Mucosa of gallbladder (tissue), 1 donor: ENCODE measurements at places on chromosomes 4 and X.

GRCh38 chrX:25004485-25005032 lies 11.2 kb downstream of the ARX start:
- DNase-seq: no peak

GRCh38 chr4:153651587-153651986 lies 32.5 kb upstream of the TLR2 start:
- peak; percentile 26 for DNase-seq

DNA sequence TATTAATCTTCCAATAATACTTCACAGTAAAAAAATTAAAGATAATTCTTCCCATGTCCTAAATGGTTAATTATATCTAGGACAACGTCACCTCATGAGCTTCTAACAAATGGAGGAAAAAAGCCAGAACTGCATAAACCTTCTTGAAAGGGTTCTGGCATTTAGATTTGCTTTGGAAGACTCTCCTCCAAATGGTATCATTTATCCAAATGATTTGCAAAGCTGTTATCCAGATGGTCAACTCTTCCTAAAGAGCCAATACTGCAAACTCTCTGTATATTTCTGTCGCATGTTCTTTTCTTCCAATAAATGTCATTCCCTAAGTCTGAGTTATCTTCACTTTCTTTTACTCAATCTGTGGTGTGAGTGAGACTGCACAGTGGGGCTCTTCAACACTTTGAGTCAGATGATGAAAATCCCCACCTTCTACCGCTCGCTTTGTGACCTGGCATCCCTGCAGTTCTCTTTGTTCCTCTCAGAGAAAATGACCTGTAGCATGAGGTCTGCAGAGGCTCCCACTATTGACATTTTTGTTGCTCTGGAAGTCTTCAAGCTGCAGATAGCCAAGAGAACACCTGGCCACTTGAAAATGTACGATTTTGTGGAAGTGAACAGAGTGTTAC lies 52.9 kb downstream of the TMEM150C start:
- DNase-seq: no peak

- DNase-seq: no peak
These were observed 66.2 kb downstream of the ASB9 start for GRCh38 chrX:15203694-15204093.

- DNase-seq: peak; percentile 3
These were observed 107.4 kb upstream of the MAMLD1 start for GRCh38 chrX:150255441-150256296.

- no peak for DNase-seq
These were observed 8.6 kb upstream of the SMIM20 start for GRCh38 chr4:25905371-25905770.

- no peak for DNase-seq
These were observed 109.5 kb downstream of the GK start for GRCh38 chrX:30762755-30763154.

DNA sequence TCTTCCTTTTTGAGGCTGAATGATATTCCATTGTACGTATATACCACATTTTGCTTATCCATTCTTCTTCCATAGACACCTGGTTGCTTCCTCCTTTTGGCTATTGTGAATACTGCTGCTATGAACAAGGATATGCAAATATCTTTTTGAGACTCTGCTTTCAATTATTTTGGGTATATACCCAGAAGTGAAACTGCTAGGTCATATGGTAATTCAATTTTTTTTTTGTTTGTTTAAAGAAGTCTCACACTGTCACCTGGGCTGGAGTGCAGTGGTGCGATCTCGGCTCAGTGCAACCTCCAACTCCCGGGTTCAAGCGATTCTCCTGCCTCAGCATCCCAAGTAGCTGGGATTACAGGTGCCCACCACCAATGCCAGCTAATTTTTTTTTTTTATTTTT lies 75.3 kb downstream of the METTL14 start:
- no peak for DNase-seq

- DNase-seq: no peak
These were observed 639 bp upstream of the PRDM5 start for GRCh38 chr4:120923207-120923522.

GRCh38 chr4:40196724-40197281 lies at the start of gene RHOH:
Gene RHOH (plus strand): TSS chr4:40197031. CDS start chr4:40243387, 46,356 bp downstream.
- DNase-seq: no peak

GRCh38 chr4:8283631-8284121 lies 14.1 kb downstream of the HTRA3 start:
- no peak for DNase-seq

DNA sequence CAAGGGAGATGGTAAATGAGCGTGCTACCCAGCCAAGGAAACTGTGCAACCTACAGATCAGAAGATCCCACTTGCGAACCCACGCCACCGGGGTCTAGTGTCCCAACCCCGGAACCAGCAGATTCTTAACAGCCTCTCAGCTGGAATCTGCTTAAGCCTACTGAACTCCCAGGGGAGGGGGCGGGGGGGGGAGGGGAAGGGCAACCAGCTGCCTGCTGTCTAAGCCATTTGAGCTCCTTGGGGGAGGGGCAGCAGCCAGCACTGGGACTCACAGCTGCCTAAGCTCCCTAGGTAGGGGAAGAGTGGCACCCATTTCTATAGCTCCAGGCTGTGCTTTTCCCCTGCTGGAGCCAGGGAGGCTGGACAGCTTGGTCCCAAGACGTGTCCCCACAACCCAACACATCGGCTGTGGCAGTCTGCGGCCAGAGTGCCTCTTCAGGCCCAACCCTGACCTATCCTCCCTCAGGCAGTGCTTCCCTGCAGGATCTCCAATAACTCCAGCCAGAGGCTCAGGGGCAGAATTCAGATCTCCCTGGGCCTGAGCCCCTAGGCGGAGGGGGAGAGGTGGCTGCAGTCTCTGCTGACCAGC lies 289.2 kb downstream of the LDB2 start:
- no peak for DNase-seq

DNA sequence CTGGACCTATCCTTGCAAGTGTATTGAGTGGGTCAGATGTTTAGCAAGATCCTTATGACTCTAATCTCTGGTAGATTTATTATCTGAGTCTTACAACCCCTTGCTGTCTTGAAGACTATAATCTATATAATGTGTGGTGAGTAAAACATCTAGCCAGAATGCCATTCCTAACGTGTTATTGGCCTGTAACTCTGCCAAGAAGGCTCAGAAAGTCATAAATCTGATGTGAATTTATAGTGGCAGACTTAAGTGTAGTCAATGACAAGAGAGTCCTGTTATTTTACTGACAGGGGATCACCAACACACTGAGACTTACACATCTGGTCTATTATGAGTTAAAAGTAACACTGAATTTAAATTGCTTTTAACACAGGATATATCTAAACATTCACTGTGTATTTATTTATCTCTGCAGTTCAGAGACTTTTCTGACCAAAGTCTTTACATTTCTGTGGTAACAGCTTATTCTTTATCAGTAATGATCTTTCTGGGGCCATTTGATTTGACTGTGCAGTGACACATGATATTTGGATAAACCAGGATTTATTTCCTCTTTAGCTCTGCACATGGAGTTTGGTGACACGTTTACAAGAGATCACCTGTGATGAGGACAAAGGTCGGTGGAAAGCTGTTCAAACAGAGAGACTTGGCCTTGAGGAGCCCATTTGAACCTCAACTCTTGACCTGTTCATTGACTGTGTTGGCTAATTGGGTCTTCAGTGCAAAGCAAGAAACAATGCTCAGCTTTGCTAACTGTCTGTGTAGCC lies 415.8 kb downstream of the STIM2 start:
- DNase-seq: peak; percentile 27

GRCh38 chrX:107560980-107561379 lies 67.3 kb upstream of the PRPS1 start:
- DNase-seq: no peak

DNA sequence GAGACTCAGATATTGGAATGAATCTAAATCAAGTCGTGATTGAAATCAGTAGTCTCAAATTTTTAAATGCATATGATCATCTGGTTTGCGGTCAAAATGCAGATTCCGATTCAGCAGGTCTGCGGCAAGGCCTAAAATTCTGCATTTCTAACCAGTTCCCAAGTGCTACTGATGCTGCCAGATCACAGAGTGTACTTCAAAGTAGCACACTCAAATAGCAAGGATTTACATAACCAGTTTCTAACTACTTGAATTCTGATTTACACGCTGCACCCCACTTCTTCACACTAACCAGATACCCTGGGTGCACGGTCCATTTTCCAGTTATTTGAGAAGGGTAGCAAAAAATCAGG lies 752 bp downstream of the MBTPS2 start:
- DNase-seq: no peak

GRCh38 chrX:15749642-15750610 lies 11.9 kb downstream of the CA5B start:
- DNase-seq: peak; percentile 17

- no peak for DNase-seq
These were observed 296.3 kb upstream of the KLF3 start for GRCh38 chr4:38367642-38368174.

- no peak for DNase-seq
These were observed 921.9 kb upstream of the DIAPH2 start for GRCh38 chrX:95762716-95763115.

- DNase-seq: no peak
These were observed 66.1 kb upstream of the EFNB1 start for GRCh38 chrX:68762766-68763165.

DNA sequence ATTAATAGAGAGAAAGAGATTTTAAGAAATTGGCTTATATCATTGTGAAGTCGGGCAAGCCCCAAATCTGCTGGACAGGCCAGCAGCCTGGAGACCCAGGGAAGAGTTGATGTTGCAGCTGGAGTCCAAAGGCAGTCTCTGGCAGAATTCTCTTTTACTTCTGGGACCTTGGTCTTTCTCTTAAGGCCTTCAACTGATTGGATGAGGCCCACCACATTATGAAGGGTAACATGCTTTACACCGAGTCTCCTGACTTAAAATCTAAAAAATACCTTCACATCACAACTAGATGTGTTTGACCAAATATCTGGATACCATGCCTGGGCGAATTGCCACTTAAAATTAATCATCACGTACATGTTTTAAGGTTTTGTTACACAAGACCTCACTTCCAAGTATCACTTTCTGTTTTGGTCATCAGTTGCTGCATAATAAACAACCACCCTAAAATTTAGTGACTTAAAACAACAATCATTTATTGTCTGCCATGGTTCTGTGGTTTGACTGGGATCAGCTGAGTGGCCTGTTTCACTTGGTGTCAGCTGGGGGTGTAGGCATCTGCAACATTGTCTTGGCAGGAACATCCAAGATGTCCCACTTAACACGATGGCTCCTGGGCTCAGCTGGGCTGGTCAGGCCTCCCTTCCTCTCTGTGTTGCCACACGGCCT lies 3.4 kb downstream of the CD38 start:
- no peak for DNase-seq

GRCh38 chr4:123996718-123997510 lies 600.3 kb downstream of the SPRY1 start:
- no peak for DNase-seq

DNA sequence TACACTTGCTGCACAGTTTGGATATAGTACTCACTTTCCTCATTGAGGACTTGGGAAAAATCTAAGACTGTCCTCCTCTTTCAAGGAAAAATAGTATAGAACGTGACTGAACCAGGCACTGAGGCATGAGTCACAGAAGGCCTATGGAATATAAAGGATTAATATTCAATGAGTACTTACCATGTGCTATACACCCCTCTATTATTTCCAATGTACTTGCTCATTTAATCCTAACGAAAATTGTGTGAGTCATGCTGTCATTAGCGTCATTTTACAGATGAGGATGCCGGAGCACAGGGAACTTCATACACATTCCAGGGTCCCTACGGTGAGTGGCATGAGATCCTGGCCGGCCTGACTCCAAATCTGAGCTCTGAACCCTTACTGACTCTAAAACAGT lies 2136.2 kb upstream of the TENM3 start:
- no peak for DNase-seq

- no peak for DNase-seq
These were observed 48.7 kb upstream of the STX18 start for GRCh38 chr4:4590546-4590945.

DNA sequence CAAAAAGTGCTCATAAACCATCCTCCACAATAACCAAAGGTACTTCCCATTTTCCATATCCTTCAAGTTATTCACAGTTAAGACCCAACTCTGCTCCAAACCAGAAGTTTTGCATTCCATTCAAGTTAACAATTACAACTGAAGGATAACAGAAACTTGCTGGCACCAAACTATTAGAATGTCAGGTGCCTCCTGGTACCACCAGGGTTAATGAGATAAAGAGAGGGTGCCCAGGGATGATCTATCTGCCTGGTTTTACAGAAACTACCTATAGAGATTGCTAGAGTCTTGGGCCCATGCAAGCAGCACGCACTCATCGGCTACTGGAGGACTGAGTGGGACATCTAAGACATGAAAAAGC lies 114.6 kb downstream of the RBM47 start:
- peak; percentile 62 for DNase-seq

DNA sequence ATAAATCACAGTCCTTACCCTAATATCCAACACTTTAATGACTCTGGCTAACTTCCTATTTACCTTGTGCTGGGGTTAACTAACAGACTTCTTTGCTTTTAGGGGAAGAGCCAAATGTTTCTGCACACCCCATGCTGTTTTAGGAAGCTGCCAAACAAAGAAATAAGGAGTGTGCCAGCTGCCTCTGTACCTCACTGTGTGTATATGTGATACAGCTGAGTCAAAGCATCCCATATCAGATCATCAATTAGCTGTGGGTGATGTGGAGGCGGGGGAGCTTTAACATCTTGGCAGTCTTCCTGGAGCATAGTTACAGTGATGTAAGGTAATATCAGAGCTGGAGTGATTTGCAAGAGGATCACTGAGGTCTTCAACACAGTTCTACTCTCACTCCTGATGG lies 95.4 kb downstream of the COL25A1 start:
- DNase-seq: no peak

- no peak for DNase-seq
These were observed 9.2 kb upstream of the C4orf50 start for GRCh38 chr4:6027392-6027791.

- DNase-seq: no peak
These were observed 327.7 kb downstream of the DKK2 start for GRCh38 chr4:106708464-106708816.

GRCh38 chr4:124262211-124263179 lies 450.0 kb downstream of the ANKRD50 start:
- peak; percentile 71 for DNase-seq

- no peak for DNase-seq
These were observed at the start of gene JCHAIN for GRCh38 chr4:70666369-70666768. Gene JCHAIN (minus strand): TSS chr4:70666508. CDS start chr4:70666490, 18 bp downstream.

DNA sequence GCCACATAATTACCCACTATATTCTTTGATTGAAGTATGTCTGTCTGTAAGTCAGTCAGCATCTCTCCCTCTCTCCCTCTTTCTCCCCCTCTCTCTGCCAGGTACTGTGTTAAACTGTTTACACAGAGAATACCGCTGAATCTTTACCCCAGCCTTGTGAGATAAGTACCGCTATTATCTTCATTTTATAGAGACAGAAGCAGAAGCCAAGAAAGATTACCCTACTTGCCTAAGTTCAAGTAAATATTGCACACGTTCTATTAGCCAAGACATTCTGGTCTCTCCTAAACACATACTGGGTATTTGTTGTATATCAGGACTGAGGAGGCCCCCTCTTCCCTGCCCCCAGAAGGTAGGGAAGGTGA lies 695 bp upstream of the GPR101 start:
- DNase-seq: no peak

- no peak for DNase-seq
These were observed 1808.9 kb upstream of the TENM3 start for GRCh38 chr4:180434131-180434895.
